ENCODE measurements at places on chromosomes 11 and 22.

DNA sequence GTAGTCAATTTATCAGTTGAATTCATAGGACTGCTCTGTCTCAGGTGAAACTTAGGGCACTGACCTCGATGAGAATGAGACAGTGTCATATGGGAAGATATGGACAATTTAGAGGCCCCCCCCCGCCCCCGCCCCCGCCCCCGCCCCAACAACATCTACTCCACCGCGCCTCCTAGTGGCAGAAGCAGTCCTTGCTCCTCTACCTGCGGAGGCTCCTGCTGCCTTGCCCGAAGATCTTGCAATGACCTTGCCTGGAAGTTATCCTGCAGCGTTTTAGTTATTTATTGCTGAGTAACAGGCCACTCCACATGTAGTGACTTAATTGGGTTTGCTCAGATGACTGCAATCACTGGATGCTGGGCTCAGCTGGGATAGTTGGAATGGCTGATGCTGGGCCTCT, 15.2 kb downstream of the SERPINH1 start:
- peak; percentile 38 for DNase-seq

GRCh38 chr11:64151337-64151736, 14.6 kb downstream of the MACROD1 start:
- DNase-seq, result no peak

DNA sequence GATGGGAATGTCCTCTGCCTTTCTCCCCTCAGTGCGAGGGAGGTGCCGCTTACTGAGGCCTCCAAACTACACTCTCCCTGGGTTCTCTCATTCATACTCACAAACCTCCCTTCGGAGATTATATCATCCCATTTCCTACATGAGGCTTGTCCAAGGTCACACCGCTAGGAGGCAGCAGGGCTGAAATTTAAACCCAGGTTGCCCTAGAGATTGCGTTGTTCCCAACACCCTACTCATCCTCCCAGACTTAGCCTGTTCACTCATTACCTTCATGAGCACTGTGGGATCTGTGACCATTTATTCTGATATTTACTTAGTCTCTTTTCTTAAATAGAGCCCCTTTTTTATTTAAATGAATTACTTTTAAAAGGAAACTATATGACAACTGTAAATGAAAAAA, 31.1 kb downstream of the SDHAF2 start:
- DNase-seq, result no peak

DNA sequence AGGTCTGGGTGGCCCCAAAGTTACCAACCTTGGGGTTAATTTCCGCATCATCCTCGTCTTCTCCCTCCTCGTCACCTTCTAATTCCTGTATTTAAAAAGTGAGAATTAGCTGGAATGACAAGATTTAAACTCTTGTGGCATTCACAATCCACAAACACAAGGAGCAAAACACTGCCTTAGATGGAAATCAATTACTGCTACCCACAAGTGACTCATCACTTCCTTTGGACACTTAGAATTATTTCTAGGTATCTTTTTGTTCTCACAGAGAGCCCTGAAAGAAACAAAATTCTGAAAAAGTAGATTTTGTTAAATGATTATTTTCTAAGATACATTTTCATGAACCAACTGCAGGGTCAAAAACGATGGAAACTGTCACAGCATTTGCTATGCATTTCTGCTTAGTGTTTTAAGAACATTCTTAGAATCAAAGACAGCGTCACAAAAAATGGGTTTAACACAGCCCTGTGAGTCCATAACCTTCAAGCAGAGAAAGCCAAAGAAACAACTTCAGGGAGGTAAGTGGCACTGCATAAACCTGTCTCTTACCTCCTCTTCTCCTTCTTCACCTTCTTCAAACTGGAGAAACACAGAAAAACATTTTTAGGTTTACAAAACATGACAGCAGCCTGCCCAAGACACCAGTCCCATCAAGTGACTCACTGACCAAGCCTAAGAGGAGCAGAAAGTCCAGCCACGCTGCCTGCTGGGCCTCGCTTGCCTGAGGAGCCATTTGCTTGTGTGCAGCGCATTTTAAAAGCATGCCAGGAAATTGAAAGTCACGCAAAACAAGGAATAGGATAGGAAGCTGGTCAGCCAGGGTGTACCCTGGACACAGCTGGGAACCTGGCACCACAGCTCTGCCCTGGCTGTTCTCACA, 22.3 kb upstream of the PHLDA2 start:
- DNase-seq, result no peak

DNA sequence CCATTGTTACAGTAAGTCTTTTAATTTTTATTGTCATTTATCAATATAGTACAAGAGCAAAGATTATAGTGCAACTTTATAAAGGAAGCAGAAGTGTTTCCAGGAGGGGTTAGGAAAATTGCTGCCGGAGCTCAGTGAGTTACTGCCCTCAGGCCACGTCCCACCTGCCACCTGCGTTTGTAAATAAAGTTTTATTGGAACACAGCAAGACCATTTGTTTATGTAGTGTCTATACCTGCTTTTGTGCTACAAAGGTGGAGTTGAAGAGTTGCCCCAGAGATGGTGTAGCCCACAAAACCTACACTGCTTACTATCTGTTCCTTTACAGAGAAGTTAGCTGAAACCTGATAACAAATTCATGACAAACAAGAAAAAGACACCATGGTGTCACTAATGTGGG, 437.8 kb upstream of the B3GAT1 start:
- no peak for DNase-seq

DNA sequence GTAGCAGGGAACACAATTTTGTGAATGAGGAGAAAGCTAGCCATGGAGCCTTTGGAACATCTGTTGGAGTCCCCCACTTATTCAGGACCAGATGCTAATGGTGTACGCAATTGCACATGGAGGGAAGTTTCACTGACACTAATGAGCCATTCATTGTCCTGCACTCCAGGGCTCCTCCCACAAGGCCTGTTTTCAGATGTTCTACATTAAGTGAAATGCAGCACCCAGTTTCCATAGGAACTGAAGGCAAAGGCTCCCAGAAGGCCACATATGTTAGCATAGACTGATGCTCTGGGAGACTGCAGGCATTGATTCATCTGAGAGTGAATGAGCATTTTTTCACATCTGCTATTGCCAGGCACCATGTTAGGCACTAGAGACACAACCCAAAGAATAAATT, 399.5 kb downstream of the ETS1 start:
- no peak for DNase-seq

DNA sequence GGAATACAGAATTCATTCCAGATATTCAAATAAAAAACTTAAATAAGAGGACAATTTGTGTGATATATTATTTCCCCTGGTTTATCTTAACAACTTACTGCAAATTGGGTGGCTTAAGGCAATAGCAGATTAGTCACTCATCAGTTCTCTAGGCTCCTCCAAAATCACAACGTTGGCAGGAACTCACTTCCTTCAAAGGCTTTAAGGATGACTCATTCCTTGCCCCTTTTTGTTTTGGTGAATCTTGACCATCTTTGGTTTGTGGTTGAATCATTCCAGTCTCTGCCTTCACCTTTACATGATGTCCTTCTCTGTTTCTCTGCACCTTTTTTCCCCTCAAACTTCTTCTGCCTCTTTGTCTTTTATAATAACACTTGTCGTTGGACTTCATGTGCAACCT, 3.4 kb downstream of the OR10AG1 start:
- no peak for DNase-seq

DNA sequence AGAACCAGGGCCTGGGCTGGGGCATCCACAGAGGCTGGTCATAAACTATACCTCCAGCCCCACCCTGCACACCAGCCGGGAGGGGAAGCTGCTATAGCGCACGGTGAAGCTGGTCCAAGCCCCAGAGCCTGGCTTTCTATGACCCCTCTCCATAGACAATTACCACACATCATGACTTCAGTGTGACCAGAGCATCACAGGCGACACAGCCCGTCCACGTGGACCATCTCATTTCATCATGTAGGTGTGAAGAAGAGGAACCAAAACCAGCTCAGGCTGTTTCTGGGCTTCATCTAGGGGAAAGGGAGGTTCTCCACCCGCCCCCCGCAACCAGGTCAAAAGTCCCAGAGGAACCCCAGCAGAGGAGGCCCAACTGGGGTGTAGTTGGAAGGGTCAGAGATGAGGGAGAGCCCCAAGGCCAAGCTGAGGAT, 3.0 kb downstream of the CXCR5 start:
- no peak for DNase-seq

GRCh38 chr22:26722159-26722558, 64.8 kb downstream of the MIAT start:
- DNase-seq, result no peak

DNA sequence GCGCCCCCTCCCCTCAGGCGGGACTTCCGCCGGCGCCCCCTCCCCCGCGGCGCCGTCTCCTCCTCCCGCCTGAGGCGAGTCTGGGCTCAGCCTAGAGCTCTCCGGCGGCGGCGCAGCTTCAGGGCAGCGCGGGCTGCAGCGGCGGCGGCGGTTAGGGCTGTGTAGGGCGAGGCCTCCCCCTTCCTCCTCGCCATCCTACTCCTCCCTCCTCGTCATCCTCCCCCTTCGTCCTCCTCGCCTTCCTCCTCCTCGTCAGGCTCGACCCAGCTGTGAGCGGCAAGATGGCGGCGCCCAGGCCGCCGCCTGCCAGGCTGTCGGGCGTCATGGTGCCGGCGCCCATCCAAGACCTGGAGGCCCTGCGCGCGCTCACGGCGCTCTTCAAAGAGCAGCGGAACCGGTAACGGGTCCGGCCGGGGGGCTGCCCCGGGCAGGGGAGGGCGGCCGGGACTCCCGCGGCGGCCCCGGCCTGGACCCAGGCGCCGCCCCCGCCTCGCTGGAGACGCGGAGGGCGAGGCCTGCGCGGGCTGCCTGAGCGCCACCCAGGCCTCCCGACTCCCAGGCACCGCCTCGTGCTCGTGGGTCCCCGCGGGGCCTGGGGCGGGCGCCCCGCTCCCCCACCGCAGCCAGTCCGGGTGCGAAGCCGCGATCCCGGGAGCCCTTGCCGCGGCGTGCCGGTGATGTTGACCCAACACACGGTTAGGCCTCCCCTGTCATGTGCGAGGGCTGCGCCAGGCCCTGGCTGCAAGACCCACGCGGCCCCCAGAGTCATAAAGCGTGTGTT, at the start of gene ATXN10:
ATXN10 (plus strand) TSS at position 52 of the 781 bp plus-strand sequence; CDS start at position 282, 230 bp downstream.
- DNase-seq, result peak; percentile 57

DNA sequence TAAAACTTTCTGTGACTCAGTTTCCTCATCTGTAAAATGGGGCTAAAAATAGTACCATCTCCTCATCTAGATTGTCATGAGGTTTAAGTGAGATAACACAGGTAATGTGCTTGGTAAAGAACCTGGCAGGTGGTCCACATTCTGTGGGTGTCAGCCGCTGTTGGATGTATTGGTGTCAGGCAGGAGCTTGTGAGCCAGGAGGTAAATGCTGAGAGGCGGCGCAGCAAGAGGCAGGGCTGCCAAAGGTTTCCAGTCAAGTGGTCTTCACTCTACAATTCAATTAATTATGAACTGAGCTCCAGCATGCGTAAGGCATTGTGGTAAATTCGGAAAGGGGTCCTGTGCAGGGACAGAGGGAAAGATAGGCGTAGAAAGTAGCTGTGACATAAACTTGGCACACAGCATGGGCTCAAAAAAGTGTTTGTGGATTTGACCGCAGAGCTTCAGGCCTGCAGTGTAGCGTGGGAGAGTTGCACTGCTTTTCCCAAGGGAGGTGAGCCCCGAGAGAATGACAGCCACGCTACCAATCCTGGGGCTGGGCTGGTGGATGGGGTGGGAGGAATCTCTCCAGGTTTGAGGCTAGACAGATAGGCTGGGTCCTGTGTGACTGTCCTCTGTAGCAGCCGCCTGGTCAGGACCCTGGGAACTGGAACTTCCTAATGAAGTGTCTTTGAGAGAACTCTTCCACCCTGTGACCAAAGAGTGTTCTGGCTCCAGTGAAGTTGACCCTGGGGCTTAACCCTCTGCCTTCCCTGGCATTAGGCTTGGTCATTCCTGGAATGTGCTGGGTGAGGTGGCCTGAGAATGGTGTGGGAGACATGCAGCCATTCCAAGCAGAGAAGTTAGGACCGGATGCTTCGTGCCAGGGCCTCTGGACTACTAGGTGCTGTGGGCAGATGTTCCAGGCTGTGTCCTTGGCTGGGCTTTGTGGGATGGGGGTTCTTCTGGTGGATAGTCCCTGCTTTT, 122.4 kb downstream of the FEZ1 start:
- DNase-seq, result no peak

DNA sequence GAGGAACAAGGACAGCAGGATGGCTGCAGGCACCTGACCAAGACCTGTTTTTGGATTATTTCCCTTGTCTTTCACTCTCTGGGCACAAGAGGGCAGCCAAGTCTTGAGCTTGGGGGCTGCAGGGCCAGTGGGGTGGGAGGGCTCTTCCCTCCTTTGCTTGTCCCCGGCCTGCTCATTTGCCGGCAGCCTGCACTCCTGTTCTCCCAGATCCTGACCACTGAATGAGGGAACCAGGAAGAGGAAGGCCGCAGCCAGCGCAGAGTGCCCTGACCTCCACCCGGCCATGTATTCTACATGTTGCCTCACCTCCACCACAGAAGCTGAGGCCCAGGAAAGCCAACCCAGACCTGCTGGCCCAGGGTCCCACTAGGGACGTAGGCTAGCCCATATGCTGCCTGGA, 15.5 kb upstream of the NNMT start:
- DNase-seq, result no peak

DNA sequence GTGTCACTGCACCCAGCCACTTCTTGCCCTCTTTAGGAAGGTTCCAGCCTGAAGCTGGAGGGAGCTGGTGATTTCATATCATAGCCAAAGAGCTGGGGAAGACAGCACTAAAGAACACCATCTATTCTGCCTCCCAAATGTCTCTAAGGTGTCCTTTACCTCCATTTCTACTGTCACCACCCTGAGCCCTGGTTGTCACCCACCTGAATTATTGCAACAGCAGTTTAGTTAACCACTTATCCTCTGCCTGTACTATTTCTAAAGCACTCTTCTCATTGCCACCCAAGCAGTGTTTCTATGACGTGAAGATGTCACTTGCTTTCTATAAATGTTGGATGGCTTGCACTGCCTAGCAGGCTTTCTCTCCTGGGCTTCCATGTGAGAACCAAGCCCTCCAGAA, 69.4 kb upstream of the EED start:
- no peak for DNase-seq

GRCh38 chr11:92253421-92253820, 28.8 kb downstream of the FAT3 start:
- DNase-seq, result no peak

DNA sequence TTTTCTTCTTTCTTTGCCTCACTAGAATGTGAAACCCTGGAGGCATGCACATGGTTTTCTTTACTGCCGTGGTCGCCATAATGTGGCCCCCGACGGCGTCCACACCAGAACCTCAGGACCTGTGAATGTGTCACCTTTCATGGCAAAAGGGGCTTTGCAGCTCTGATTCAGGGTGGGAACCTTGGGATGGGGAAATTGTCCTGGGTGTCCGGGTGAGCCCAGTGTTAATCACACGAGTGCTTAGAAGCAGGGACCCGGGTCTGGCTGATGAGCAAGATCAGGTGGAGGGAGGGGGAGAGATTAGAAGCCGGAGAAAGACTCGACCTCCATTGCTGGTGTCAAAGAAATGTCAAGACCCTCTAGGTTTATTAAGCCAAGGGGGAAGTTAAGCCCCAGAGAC, 74.7 kb upstream of the SHISAL1 start:
- no peak for DNase-seq

DNA sequence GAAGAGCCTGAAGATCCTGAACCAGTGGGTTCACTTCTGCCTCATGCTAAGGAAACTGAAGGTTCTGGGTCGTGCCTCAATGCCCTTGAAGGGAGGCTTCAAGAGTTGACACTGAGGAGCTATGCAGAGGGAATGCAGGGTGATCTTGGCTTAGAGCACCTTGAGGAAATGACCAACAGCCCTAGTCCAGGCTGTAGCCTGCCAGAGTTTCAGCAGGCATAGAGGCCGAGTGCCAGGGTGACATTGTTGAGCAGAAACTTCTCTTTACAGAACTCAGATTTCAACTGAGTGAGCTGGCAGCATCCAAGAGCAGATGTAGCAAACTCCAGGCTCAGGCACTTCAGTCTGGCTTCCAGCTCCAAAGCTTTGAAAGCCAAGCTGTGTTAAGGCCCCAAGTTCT, 23.1 kb upstream of the CAPRIN1 start:
- no peak for DNase-seq
